ENCODE measurements at places on chromosomes 2 and 18.

DNA sequence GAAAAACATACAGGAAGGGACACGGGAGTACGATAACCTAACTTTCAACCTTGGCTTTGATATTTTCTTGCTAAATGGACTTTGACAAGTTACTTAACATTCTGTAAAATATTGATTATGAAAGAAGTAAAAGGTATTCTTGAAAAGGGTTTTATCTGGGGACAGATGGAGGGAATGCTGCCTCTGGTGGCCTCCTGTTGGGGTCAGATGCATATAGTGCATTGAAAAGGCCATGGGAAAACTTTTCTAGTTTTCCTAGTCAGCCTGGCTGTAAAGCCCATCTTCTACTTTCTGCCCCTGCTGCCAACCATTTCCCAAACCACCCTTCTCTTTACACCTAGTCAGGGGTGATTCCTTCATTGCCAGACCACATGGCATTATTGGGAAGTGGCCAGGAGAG is 22.2 kb upstream of the MSTN start:
- no peak for DNase-seq

DNA sequence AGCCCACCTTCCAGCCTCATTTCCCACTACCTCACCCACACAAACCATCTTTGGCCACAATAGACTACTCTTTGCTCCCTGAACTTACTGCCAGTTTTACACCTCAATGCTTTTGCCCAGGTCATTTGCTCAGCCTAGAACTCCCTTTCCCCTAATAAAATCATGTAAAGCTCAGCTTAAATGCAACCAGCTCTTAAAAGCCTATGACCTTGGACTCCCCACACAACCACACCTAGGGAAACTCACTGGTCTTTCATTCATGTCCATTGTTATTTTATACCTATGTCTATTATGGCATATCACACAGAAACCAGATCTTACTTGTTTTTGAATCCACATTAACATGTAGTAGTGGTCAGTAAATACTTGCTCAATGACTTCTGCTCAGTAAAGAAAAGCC is 14.5 kb upstream of the XDH start:
- no peak for DNase-seq

DNA sequence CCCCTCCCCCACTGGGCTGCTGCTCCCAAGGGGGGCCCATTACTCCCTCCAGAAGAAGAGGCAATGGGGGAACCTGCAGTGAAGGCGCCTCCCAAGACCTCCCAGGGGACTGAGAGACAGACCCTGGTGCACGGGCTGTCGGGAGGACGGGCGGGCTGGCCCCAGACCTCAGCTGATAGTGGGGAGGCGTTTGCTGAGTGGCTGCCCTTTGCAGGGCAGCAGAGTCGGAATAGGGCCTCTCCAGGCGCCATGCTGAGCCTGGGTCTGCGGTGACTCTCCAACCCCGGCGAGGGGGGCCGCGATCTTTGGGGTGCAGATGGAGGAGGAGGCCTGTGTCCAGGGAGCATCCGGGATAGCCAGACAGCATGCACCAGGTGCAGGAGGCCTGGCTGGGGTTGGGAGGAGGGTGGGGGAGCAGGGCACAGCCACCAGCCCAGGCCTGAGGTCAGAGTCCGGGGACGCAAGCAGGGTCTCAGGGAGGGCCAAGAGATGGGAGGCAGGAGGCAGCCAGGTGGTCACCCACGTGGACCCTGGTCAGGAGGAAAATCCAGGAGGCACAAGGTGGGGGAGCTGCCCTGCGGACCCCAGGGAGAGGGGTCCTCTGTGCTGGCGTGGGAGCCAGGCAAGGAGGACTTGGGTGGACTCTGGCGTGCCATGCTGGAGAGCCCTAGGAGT is 11.0 kb downstream of the CROCC2 start:
- no peak for DNase-seq

DNA sequence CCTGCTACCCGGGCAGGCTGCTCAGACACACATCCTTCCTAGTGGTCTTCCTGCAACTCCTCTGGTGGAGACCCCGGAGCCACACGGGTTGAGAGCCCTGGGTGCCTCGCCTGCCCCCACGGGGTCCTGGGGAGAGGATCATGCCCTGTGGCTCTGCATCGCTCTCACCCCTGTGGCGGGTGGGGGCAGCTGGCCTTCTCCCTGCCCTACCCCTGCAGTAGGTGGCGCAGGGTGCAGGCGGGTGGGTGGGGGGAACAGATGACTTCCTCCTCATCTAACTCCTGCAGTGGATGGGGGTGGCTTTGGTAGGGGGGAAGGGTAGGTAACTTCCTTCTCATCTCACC is 38.5 kb downstream of the TSHZ1 start:
- no peak for DNase-seq

- no peak for DNase-seq
Measured at GRCh38 chr2:186093174-186093573, 354.6 kb downstream of the FSIP2 start.
